ENCODE measurements at places on chromosomes 4 and X.

DNA sequence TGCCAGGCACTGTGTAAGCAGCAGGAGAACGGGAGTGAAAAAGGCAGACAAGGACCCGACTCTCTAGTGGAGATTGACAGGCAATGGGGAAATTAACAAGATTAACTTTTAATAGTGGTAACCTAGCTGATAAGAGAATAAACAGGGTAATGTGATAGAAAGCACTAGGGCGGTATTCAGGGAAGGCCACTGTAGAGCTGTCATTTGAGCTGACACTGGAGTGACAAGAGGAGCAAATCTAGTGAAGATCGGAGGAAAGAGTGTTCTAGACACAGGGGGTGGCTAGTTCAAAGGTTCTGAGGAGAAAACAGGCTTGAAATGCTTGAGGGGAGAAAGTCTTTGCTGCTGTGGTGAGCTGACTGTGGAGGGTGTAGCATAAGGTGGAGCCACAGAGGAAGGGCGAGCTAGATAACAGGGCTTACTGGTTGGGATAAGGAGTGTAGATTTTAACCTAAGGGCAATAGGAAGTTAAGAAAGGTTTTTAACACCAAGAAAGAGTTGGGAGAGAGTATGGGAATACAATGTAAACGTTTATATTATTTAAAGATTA lies 122.8 kb downstream of the SLC10A7 start:
- DNase-seq = no peak

DNA sequence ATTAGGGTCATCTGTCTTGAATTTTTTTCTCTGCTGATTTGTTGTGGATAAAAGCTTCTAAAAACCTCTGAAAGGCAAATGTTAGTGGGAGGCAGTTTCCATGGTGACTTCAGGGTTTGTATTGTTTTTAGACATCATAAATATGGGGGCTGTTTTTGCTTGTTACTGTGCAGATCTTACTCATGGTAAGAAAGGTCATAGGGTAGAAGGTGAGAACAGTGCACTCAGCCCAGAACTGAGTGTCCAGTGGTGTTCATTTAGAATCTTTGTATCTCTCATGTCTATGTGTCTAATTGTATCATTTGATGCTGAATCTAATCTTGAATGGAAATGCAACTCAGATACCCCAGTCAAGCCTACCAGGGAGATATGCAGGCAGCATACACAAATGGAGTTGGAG lies 609.8 kb downstream of the ZNF674 start:
- no peak for DNase-seq

DNA sequence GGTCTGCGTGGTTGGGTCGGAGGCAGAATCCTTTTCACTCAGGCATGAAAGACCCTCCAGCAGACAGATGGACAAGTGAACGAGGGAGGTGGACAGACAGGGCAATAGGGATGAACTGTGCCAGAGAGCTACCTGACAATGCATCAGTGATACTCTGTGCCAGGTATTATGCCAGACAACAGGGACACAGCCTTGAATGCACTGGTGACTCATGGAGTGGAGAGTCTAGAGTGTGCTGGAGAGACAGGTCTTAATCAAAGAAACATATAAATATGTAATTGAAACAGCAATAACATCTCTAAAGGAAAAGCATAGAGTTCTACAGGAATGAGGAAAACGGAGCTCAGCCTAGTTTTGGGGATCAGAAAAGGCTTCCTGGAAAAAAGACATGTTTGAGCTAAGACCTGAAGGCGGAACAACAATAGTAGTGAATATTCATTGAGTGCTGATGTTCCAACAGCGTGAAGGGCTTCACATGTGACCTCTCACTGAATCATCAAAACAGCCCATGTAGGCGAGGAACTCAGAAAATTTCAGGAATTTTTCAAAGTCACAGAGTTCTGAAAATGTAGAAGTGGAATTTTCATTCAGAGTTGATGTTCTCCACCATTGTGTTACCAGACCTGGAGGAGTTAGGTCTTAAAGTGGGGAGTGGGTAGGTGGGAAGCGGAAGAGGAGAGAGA lies 20.0 kb upstream of the FGFBP2 start:
- DNase-seq = no peak

GRCh38 chr4:134422776-134423175 lies 221.2 kb upstream of the PABPC4L start:
- DNase-seq = no peak

GRCh38 chr4:98068495-98068894 lies 74.8 kb downstream of the STPG2 start:
- no peak for DNase-seq
